ENCODE measurements at places on chromosomes 12 and 14.

DNA sequence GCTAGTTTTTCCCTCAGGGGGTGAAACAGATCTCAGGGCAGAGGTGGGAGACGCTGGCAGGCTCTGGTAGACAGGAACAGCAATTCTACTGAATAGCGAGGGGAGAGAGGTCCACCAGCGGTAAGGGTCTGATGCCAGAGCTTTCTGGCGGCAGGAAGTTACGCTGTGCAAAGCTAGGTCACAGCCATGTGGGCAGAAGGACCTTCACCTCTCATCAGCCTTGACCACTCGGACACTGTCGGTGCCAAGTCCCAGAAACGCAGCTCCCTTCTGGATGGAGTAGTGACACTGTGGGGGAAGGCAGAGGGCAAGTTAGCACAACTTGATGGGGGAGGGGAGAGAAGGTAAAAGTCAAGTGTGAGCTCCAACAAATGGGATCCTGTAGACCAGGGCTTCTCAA lies 10.3 kb upstream of the ZNF740 start:
- DNase-seq = no peak

DNA sequence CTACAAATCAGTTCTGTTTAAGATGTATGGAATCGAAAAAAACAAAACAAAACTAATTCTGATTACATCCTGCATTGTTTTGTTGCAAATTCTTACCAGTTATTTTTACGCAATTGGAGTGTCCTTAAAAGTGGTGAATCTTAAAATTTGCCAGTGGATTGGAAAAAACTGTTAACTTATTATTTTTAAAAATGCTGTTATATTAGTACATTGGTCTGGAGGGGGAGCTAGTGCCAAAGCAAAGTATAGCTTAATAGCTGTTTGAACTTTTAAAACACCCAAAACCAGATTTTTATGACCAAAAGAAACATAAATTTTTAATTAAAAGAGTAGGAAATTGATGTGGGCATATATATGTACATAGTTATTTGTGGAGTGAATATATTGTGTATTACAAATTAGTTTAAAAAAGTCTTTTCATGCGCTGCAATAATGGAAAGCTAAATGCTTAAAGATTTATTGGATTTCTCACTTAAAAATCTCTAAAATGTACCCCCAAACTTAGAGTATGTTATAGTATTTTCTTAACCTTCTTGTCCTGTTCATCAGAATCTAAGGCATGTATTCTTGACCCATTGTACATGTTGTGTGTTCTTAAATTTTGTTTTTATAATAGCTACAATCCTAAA lies 2.5 kb downstream of the FUT8 start:
- DNase-seq = no peak

GRCh38 chr14:96741151-96741977 lies 55.8 kb upstream of the VRK1 start:
- DNase-seq = peak; percentile 92

DNA sequence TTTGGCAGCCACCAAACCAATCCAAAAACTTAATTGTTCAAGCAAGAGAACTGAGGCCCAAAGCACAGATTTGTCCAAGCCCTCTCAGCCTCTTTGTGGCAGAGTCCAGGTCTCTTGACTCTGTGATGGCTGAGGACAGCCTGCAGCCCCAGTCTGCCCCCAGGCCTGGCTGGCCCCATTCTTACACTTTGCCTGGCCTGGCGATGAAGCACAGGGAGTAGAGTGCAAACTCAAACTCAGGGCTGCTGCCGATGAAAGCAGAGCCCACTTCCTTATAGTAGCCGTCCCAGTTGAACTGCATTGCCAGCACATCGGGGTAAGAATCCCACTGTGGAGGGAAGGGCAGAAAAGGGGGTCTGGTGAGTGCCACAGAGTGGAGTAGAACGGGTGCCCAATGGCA lies 5.6 kb upstream of the RPAP3 start:
- no peak for DNase-seq

DNA sequence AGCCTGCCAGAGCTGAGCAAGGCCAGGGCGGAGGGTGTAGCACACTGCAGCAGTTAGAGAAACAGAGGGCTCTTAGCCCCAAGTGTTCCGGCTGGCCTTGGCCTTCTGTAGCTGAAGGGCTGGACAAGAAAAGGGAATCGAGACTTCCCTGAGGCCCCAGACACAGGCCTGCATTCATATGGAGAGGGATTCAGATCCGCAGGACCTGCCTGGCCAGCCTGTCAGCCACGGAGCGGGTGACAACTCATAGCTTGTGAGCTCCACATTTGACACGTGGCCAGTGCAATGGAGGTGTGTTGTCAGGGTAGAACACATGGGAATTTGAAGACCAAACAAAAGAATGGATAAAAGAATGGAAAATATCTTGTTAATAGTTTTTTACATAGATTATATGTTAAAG lies 182.2 kb upstream of the GSC start:
- DNase-seq = no peak

DNA sequence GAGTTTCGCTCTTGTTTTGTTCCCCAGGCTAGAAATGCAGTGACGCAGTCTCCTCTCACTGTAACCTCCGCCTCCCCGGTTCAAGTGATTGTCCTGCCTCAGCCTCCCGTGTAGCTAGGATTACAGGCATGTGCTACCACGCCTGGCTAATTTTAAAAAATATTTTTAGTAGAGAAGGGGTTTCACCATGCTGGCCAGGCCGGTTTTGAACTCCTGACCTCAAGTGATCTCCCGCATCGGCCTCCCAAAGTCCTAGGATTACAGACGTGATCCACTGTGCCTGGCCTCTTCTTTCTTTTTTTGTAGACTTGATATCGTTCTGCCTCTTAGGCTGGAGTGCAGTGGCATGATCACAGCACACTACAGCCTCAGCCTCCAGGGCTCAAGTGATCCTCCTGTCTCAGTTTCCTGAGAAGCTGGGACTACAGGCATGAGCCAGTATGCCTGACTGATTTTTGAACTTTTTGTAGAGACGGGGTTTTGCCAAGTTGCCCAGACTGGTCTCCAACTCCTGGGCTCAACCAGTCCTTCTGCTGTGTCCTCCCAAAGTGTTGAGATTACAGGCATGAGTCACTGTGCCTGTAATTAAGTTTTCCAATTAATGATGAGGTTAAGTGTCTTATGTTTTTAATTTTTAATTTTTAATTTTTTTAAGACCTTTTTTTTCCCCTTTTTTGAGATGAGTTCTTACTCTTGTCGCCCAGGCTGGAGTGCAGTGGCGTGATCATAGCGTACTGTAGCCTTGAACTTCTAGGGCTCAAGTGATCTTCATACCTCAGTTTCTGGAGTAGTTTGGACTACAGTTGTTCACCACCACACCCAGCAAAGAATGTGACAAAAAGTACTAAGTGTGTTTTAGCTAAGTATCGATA lies 10.2 kb downstream of the RCOR1 start:
- DNase-seq = no peak

DNA sequence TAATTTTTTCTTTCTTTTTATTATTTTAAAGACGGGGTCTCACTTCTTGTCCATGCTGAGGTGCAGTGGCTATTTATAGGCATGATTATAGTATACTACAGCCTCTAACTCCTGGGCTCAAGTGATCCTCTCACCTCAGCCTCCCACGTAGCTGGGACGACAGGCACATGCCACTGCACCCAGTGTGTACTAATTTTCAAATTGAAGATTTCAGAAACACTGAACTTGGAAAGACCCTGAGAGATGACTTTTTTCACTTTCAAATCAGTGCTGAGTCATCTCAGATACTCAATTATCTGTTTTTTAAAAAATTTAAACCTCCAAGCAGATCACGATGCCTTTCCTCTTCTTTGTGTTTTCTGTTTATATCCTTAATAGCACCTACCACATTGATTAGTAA lies 53.7 kb upstream of the COCH start:
- DNase-seq = no peak

GRCh38 chr12:47709237-47709636 lies 3.4 kb upstream of the RPAP3 start:
- DNase-seq = no peak

DNA sequence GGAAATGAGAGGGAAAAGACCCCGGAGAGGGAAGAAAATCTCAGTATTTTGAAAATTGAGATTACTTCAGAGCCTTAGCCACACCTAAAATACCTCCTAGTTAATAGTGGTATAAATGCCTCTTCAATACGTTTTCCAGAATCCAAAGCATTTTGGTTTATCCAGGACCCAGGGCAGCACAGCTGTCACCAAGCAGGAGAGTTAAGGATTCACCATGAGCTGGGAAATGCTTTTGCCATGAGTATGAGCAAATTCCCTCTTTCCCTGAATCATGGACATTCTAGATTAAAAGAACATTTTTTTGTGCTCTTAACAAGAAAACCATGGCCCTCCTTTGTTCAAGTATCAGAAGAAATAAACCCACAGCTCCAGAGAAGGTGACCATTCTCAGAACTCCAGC lies 21.8 kb upstream of the RTRAF start:
- no peak for DNase-seq

All from D341Med (cell line).